Stimulated activated CD4-positive, alpha-beta T cell treated with anti-CD3 and anti-CD28 coated beads, Interleukin-15, amount 100 ng/mL, for 1 hour (primary cell): ENCODE measurements at places on chromosomes 6 and 20.

GRCh38 chr6:2712102-2712501, 38.6 kb downstream of the MYLK4 start:
- no peak for DNase-seq

DNA sequence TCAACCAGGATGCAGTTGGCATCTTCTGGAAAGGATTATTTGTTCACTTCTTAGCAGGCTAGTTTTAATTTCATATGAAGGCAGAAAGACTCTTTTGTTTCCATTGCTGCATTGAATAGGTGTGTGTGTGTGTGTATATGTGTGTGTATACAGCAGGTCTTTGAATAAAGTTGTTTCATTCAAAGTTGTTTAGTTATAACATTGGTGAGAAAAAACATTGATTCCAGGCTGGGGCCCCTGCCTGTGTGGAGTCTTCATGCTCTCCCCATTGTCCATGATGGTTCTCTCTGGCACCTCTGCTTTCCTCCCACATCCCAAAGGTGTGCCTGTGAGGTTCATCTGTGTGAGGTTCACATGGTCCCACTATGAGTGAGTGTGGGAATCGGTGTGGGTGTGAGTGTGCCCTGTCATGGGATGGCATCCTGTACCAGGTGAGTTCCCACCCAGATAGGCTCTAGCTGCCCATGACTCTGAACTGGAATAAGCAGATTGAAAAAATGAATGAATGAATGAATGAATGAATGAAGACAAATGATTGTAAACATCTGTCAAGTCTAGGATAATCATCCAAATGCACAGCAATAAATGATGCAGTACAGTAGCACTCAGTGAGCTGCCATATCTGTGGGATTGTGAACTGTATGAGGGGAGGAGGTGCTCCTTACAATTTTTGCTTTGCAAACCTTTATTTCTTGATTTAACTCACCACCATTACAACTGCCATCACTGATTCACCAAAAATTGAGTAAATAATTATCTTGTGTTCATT, 156.0 kb downstream of the ADGRG6 start:
- no peak for DNase-seq

DNA sequence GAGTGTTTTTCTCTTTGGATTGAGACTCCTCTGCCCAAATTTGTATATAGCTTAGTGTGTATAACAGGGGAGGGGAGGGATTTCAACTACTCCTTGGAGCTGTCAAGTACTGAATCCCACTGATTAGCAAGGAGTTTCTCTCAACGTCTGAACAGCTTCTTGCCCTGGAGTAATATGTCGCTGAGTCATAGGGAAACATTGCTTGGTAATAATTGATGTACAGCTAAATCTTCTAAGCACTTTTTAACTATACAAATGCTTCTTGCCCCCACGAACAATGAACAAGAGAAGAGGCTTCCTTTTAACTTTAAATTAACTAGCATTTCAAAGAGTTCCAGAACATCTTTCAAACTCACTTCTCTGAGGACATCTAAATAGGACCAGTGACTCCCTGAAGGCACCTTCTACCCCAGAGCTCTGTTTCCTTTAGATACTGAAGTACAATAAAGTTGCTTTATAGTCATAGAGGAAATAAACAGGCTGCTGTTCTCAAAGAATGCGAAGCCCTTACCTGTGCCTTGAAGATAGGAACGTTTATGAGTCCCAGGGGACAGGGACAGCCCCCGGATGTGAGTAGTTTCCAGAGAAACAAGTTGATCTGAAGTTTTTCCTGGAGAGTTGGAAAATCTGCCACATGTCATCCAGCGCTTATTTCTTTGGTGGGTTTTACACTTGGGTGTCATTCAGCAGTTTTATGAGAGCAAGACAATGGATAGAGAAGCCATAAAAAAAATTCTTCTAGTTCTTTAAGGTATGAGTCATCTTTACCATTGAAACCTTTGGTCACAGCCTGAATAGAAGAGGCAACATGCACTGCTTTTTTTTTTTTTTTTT, 462.5 kb upstream of the BTBD3 start:
- no peak for DNase-seq

DNA sequence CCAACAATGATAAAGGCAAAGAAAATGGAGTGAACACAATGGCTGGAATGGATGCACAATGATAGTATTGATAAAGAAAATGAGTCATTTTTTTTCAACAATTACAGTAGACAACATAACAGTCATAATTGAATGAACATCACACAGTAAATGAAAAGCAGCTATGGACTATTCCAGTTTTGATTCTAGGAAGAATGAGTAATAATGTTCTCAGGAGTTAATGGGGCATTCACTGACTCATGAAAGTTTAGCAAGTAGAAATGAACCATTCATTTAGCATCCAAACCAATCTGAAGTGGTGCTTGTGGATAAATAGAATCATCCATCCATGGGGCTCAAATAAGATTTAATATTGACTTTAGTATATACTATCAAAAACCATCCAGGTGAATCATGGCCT, 1029.5 kb upstream of the GJE1 start:
- no peak for DNase-seq

DNA sequence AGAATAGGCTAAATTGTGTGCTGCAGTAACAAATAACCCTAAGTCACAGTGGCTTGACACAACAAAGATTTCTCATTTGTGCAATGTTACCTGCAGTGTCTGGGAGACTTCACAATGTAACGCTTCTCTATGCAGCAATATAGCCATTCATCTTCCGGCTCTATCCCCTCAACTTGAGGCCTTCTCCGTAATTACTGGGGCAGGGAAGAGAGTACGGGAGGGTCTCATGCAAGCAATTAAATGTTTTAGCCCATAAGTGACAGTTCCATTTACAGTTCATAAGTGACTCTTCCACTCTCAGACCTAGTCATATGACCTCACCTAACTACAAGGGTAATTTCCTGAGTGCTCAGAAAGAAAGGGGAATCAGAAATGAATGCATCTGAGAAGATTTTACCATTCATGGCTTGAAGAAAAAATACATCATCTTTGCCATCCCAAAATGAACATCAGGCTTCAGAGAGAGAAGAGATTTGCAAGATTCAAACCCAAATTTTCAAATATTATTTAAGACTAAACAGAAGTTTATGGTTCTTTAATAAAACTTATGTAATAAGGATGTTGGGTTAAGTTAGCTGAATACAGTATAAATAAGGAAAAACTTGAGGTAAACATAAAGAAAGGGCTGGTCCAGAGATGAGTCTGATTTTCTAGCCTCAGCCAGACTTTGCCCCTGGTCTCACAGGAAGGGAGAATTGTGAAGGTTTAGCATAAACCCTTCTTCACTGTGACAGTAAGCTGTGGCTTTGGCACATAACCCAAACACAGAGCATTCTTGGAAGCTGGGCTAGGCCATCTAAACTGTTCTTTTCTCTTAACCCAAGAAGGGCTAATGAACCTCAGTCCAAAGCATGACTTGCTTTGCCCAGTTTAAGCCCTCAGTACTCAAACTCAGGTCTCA, 13.3 kb downstream of the GPR6 start:
- DNase-seq: no peak

DNA sequence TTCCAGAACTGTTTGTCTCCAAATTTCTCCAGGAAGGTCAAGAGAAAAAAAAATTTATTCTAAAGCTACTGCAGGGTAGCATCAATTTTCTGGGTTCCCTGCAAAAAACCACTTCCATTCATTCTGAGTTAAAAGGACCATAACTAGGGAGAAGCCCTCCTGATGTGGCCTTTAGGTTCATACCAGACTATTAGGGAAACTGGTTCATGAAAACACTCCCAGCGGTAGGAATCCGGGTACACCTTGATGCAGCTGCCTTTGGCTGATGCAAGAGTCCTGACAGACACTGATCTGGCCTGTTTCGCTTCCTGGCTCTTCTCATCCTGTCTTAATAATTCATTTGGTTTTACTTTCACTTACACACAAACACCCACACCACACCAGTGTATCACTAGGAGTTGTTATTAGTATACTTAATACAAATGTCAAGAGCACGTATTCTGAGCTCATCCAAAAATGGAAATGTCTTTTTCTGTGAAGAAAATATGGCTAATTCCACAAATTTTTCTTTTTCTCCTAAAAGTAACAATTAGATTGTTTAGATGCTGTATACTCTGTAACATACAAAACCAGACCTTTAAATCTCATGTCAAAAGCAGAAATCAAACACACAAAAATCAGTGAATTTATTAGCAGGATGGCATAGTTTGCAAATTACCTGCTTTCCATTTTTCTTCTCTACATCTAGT, 38.4 kb upstream of the ARHGAP18 start:
- DNase-seq: peak; percentile 5

DNA sequence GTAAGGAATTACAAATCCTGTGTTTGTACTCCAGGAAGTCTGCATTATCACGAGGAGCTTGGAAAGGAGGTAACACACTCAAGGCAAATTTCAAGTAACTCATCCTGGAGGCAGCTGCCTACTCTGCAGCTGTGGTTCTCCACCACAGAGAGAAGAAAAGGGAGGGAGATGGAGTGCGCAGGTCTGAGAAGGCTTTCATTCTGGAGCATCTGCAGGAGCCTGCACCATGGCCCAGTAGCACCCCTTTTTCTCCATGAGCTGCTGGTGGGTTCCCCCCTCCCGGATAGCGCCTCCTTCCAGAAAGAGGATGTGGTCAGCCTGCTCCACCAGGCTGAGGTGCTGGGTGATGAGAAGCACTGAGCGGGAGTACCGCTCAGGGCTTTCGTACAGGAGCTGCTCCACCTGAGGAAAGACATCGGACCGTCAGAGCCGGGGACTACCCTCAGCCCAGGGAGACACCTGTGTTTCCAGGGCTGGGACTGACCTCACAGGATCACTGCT, 1.6 kb upstream of the PSMB8 start:
- DNase-seq: peak; percentile 20

GRCh38 chr20:31869942-31870725, at the start of the genes DUSP15 and TTLL9:
Gene DUSP15 (minus strand): TSS chr20:31870527. CDS start chr20:31870337, 190 bp downstream.
Gene TTLL9 (plus strand): TSS chr20:31870634. CDS start chr20:31871127, 493 bp downstream.
- DNase-seq: no peak

DNA sequence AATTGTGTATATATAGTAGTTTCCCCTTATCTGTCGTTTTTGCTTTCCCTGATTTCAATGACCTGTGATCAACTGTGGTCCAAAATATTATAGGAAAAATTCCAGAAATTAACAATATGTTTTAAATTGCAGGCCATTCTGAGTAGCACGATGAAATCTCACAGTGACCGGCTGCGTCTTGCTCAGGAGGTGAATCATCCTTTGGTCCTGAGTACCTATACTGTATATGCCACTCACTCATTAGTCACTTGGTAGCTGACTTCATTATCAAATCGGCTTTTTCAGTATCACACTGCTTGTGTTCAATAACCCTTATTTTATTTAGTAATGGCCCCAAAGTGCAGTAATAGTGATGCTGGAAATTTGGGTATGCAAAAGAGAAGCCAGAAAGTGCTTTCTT, 728.3 kb upstream of the EYS start:
- no peak for DNase-seq

DNA sequence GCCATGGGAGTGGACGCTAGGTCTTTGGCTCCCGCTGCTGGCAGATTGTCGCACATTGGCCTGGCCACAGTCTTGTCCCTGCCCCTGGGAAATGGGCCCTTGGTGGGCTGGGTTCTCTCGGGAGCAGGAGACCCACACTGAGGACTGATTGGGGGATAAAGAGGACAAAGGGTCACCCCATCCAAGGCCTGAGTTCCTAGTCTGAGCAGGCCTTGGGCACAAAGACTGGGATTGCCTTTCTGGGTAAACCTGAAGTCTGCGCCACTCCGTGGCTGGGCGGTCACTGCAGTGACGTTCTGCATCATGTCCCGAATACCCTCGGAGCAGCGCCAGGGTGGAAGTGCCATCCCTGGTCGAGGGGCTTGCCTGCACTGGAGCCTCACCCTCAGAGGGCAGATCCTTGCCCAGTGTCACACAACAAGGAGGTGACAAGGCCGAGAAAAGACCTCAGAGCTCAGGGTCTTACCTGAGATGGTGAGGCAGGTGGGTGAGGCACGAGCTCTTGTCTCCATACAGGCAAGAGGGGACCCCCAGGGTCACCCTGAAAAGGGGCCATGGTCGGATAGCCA, 36.1 kb upstream of the ZBP1 start:
- DNase-seq: no peak

- DNase-seq: no peak
Observed at GRCh38 chr20:15627089-15627488, 946.2 kb downstream of the KIF16B start.

DNA sequence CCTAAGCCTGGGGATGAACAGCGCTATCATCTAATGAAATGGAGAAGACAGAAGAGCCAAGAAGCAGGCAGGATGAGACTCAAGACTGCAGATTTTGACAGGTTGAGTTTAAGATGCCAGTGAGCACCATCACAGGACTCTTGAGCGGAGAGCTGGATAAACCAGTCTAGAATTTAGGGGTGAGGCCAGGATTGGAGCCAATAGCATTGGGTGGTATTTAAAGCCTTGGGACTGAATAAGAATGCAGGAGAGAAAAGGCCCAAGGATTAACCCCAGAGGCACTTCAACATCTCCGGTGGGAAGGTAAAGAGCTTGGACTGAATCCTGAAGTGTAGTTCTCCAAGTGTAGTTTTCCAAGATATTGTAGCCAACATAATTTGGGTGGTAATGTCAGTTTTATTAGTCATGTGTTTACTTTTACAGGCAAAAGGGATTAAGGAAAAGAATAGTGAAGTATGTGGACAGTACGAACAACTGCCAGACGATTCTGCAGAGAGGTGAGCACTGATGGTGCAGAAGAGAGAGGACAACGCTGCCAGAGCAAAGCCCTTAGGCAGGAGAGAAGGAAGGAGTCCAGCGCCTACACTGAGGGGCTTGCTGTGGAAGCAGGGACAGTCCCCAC, 85.2 kb downstream of the DTNBP1 start:
- no peak for DNase-seq
